ENCODE measurements at places on chromosomes 2 and 18.

DNA sequence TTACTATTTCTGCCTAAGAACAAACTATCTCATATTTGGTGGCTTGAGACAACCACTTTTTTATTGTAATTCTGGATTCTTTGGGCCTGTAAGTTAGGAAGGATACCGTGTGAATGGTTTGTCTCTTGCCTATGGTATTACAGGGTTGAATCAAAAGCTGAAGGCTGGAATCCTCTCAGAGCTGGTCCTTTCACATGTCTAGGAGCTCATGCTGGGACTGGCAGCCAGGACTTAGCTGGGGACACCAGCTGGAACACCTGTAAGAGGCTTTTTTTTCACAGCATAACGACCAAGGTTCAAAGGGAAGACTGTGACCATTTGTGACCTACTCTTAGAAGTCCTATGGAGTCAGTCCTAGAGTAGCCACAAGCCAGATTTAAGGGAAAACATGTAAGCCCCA lies 226.3 kb downstream of the ZNF804A start:
- no peak for DNase-seq

DNA sequence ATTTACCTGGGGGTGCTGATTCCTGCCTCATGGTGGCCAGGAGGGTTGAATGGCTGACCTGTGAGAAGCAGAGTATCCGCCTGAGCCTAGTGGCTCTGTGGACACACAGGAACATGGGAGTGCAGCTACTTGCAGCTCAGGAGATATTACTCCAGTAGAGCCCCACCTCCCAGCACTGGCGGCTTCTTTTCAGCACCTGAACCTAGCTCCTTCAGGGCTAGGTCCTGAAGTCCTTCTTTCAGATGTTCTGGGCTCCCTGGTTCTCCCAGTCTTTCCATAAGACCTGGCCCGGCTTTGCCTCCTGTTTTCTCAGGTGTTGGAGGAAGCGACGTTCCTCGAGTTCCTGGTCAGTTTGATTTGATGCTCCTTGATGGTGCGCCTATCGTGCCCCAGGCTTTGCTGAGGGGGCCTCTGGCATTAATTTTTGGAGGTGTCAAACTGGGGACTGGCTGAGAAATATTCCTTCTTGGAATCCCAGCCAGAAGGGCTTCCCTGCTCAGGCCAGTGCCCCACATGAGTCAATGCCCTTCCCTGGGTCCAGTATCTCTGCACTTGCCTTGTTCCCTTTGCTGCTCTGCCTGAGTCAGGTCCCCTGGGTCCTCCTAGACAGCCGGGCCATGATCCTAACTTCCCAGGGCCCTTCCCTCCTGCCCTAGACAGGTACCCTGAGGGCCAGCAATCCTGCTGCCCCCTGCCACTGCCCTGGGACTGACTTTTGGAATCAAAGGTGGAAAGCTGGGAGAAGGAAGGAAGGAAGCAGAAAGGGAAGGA lies 110.7 kb upstream of the HAAO start:
- no peak for DNase-seq

- DNase-seq, result no peak
Observed at GRCh38 chr2:231115651-231116050, 9.2 kb downstream of the HTR2B start.

GRCh38 chr2:47217277-47217676 lies 62.2 kb upstream of the STPG4 start:
- no peak for DNase-seq

GRCh38 chr2:31004257-31004656 lies 134.0 kb downstream of the GALNT14 start:
- DNase-seq, result no peak

DNA sequence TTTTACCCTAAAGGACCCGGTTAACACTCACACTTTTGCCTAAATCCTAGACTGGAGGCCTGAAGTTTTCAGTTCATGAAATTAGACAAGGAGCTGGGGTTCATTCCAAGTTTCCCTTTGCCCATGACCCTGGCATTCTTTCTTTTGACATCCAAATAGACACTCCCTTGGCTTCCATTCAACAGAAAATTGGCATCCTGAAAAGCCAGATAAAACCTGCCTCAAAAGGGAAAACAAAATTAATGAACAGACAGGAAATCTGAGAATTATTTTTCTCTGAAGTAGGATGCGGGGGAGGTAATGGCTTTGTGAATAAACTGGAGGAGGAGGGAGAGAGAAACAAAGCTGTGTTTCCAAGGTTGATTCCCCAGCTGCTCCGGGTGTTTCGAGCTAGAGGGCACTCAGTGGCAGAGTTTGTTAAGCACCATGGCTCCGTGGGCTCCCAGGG lies 41.0 kb downstream of the SPP2 start:
- DNase-seq, result no peak

- no peak for DNase-seq
Observed at GRCh38 chr2:149808556-149808955, 221.0 kb upstream of the MMADHC start.
